ENCODE measurements at places on chromosomes 3 and 15. TPM values are rescaled to one million over a fixed set of nuclear protein-coding genes. Genes with fewer than 3 reads are reported as not detected.

Gene CLDN11
- total RNA-seq: not detected

DNA sequence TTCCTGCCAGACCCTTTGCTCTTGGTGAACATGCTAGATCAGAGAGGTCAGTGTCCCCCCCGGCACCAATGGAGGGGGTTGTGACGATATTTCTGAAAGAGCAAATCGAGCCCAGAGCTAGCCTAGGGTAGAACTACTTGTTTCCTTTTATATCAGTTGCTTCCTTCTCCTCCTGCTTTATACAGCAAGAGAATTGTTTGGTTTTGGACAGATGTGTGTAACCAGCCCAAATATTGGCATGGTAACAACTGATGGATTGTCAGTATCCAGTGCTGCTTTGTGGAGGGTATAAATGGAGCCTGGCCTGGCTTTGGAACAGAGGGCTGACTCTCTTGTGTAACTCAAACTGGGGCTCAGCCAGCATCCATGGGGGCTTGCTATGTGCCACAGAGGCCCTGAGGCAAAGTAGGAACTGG lies 27.2 kb downstream of the SNX1 start:
- DNase-seq: no peak
- H3K4me1 ChIP-seq: no peaks in the 10 kb centered on the region
- no peak overlapping the region for H3K27ac ChIP-seq

- H3K36me3 ChIP-seq: no peaks in the 10 kb centered on the region
- DNase-seq: no peak
- no peak overlapping the region for H3K4me3 ChIP-seq
- no peaks in the 10 kb centered on the region for H3K4me1 ChIP-seq
These were observed 309.8 kb upstream of the CTDSPL start for GRCh38 chr3:37551857-37552256.

GRCh38 chr15:95511671-95512070 lies 818.8 kb upstream of the NR2F2 start:
- peaks cover 3% of the 10 kb centered on the region for H3K27me3 ChIP-seq
- H3K36me3 ChIP-seq: no peaks in the 10 kb centered on the region
- H3K4me3 ChIP-seq: no peak overlapping the region
- no peak for DNase-seq

GRCh38 chr3:62566022-62566557 lies 192.7 kb upstream of the FEZF2 start:
- no peak overlapping the region for H3K4me3 ChIP-seq
- H3K27ac ChIP-seq: no peak overlapping the region
- no peaks in the 10 kb centered on the region for H3K36me3 ChIP-seq

DNA sequence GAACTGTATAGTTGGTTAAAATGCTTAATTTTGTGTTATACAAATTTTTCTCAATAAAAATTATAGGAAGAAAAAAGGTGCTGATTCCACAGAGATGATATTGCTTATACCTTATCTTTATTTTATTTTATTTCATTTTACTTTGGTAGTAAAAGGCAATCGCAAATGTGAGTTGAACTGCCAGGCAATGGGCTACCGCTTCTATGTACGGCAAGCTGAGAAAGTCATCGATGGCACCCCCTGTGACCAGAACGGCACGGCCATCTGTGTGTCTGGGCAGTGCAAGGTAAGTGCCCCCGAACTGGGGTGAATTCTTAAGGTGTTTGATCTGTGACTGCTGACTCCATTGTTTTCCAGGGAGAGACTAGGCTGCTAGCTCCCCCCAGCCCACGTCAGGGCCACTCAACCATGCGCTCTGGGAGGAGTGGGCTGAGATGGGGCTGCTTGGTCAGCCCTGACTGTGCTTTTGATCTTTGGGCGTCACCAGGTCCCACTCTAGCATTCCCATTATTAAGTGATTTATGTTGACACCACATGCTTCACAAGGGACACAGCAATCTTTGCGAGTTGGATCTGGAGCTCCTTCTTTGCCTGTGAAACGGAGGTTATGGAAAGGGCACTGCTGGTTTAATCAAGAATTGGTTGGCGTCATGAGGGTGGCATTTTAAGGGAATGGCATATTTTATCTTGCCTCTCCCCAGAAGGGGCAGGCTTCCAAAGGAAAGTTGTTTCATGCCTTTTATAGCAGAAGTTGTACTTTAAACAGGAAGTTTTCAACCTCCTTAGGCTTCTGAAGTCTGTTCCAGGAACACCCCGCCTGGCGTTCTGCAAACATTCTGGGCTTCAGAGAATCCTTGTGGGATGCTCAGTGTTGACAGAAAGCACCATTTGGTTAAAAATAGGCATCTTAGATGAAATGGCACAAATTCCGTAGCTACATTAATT lies 296.5 kb downstream of the THSD4 start:
- no peak overlapping the region for H3K4me3 ChIP-seq
- H3K27ac ChIP-seq: no peak overlapping the region
- no peaks in the 10 kb centered on the region for H3K4me1 ChIP-seq
- H3K36me3 ChIP-seq: no peaks in the 10 kb centered on the region
- DNase-seq: no peak
- peaks cover 22% of the 10 kb centered on the region for H3K27me3 ChIP-seq

GRCh38 chr3:171956181-171956683 lies 83.1 kb upstream of the FNDC3B start:
- H3K27ac ChIP-seq: no peak overlapping the region
- no peak for DNase-seq
- no peak overlapping the region for H3K4me3 ChIP-seq
- no peaks in the 10 kb centered on the region for H3K36me3 ChIP-seq

DNA sequence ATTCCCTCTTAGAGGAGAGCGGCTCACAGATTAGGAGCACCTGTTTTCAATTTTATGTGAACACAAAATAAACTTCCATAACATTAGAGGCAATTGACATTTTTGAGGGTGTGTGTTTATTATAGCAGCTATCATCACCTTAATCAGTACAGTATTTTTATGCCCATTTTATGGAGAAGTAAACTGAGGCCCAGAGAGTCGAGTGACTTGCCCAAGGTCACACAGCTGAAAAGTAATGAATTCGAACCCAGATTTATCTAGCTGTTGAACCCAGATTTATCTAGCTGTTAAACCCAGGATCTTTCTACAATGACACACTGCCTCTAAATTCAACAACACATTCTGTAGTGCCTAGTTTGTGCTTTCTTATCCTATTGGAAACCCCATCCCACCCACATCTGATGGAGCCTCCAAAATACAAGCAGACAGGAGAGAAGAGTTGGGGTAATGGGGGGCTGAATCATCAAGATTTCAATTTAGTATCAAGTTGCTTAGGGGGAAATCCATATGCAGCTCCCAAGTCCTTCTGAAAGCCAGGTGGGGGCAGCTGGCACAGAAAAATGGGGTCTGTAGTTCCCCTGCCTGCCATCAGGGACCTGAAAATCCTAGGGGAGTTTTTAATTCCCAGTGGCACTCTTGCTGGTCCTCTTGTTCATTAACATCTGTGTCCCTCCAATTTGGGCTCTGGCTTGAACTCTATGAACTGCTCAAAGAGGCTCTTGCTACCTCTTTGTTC lies 50.4 kb upstream of the TRA2B start:
- H3K36me3 ChIP-seq: no peaks in the 10 kb centered on the region
- no peak overlapping the region for H3K27ac ChIP-seq
- peaks cover 4% of the 10 kb centered on the region for H3K27me3 ChIP-seq
- peaks cover 3% of the 10 kb centered on the region for H3K4me1 ChIP-seq
- DNase-seq: no peak

DNA sequence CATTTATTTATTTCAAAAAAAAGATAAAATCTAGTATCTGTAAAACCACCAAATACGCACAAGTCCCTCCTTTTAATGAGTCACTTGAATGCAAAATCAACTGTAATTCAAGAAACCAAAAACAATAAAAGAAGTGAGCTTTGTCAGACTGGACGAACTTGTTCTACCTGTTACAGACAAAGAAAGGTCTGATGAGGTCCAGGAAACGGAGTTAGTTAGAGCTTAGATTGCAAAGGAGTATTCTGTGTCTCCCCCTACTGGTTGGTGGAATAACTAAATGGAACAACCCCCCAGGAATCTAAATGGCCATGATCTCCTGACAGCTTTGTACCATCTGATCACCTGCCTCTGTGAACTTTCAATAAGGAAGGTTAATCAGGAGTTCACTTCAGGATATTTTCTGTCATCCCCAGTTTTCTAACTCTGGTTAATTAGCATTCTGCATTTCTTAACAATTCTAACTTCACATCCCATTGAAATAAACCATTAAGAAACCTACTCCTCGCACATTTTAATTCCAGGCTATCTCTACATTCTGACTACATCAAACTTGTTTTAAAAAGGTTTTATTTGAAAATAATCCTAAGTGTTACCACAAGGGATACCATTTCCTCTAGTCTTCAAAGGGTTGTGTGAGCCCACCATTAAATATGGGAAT lies 333.0 kb upstream of the SATB1 start:
- no peaks in the 10 kb centered on the region for H3K27me3 ChIP-seq
- DNase-seq: no peak
- no peak overlapping the region for H3K4me3 ChIP-seq
- peaks cover 12% of the 10 kb centered on the region for H3K36me3 ChIP-seq
- peaks cover 48% of the 10 kb centered on the region for H3K4me1 ChIP-seq

Gene LRRN1
- 0.16 TPM for total RNA-seq

- H3K36me3 ChIP-seq: no peaks in the 10 kb centered on the region
- no peaks in the 10 kb centered on the region for H3K27me3 ChIP-seq
- no peak overlapping the region for H3K27ac ChIP-seq
- H3K4me1 ChIP-seq: peaks cover 10% of the 10 kb centered on the region
- no peak for DNase-seq
These were observed 322.9 kb downstream of the SLC9A9 start for GRCh38 chr3:143525408-143525807.

DNA sequence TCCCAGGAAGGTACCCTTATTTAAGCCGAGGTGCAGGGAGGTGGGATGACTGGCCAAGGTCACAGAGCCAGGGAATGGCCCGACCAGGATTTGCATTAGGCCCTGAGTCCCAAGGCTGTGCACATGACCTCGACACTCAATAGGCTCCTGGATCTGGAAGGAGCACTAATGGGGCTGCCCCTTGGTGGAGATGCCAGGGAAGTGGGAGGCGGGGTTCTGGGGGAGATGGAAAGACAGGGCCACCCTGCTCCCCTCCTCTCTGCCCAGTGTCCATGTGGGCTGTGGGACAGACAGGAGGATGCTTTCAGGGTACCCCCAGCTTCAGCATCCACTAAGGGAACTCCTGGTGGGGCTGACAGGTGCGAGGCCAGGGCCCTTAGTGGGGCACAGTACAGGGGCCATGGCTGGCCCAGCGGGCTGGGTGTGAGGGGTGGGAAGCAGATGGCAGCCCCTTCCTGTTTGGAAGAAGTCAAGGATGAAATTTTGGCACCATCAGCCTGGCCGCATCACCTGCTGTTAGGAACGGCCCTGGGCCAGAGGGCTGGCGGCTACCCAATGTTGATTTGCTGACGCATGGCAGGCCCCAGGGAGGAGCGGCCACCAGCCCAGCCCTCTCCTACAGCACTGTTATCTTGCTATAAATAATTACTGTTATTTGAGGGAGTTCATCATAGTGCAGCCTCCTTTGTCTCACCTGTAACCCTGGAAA lies 37.3 kb downstream of the ATP2B2 start:
- peaks cover 5% of the 10 kb centered on the region for H3K4me1 ChIP-seq
- DNase-seq: no peak
- peaks cover 8% of the 10 kb centered on the region for H3K27me3 ChIP-seq
- H3K4me3 ChIP-seq: no peak overlapping the region
- H3K36me3 ChIP-seq: no peaks in the 10 kb centered on the region
- no peak overlapping the region for H3K27ac ChIP-seq

- peaks cover 51% of the 10 kb centered on the region for H3K36me3 ChIP-seq
- no peak overlapping the region for H3K27ac ChIP-seq
- H3K27me3 ChIP-seq: no peaks in the 10 kb centered on the region
- H3K4me3 ChIP-seq: no peak overlapping the region
- DNase-seq: no peak
These were observed 54.3 kb downstream of the ATP2C1 start for GRCh38 chr3:130948001-130948773.

Gene XPC
- 24.7 TPM for total RNA-seq

Gene CAMK2N2
- 0.18 TPM for total RNA-seq

- no peak for DNase-seq
- H3K4me3 ChIP-seq: no peak overlapping the region
- no peak overlapping the region for H3K27ac ChIP-seq
- H3K4me1 ChIP-seq: no peaks in the 10 kb centered on the region
These were observed 79.9 kb downstream of the MYH15 start for GRCh38 chr3:108430540-108430939.

DNA sequence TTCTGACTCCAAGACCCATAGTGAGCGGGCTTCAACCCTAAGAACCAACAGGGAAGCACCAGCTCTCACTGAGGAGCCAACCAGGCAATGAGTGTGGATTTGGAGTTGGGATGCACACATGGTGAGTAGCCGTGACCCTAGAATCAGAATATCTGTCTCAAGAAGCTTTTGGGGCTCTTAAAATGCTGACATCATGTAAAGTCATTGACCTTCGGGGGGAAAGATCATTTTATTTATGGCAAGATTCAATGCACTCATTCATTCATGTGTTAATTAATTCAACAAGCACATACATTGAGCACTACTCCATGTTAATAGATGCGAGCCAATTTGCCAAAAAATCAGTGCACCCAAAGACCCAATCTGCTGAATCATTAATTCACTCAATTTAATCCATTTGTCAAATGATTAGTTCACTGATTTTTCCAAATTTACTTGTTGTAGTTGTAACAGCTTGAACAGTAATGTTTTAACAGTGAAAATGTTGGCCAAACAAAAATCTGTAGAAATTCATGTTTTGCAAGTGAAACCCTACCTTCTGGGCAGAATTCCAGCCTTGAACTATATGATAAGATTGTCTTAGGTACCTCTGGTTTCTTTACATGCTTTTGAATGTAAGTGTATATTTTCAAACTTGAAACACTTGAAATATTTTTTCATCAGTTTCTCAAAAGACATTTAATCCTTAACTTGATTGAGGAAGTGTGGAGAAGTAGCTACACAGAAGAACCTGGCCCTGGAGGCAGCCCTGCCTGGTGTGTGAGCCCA lies 29.8 kb upstream of the LACTB start:
- no peaks in the 10 kb centered on the region for H3K36me3 ChIP-seq
- no peaks in the 10 kb centered on the region for H3K27me3 ChIP-seq
- no peak overlapping the region for H3K27ac ChIP-seq
- DNase-seq: no peak
- H3K4me1 ChIP-seq: peaks cover under 1% of the 10 kb centered on the region

- no peaks in the 10 kb centered on the region for H3K36me3 ChIP-seq
- no peak for DNase-seq
- no peak overlapping the region for H3K4me3 ChIP-seq
- H3K4me1 ChIP-seq: no peaks in the 10 kb centered on the region
- no peak overlapping the region for H3K27ac ChIP-seq
These were observed 163.0 kb upstream of the TMCO5A start for GRCh38 chr15:37771465-37771864.

- no peaks in the 10 kb centered on the region for H3K4me1 ChIP-seq
- no peak overlapping the region for H3K4me3 ChIP-seq
- no peaks in the 10 kb centered on the region for H3K36me3 ChIP-seq
- no peak overlapping the region for H3K27ac ChIP-seq
- H3K27me3 ChIP-seq: peaks cover 12% of the 10 kb centered on the region
These were observed 209.3 kb upstream of the UMPS start for GRCh38 chr3:124520970-124521369.

- no peak for DNase-seq
- no peaks in the 10 kb centered on the region for H3K27me3 ChIP-seq
These were observed 181.8 kb downstream of the MCTP2 start for GRCh38 chr15:94412979-94413746.

GRCh38 chr3:173826416-173826815 lies 428.9 kb downstream of the NLGN1 start:
- H3K36me3 ChIP-seq: no peaks in the 10 kb centered on the region
- no peaks in the 10 kb centered on the region for H3K4me1 ChIP-seq
- no peak overlapping the region for H3K4me3 ChIP-seq
- no peaks in the 10 kb centered on the region for H3K27me3 ChIP-seq
